ENCODE measurements at places on chromosomes 6 and 20.

- no peak for DNase-seq
Observed at GRCh38 chr6:165422192-165422591, 112.8 kb upstream of the C6orf118 start.

DNA sequence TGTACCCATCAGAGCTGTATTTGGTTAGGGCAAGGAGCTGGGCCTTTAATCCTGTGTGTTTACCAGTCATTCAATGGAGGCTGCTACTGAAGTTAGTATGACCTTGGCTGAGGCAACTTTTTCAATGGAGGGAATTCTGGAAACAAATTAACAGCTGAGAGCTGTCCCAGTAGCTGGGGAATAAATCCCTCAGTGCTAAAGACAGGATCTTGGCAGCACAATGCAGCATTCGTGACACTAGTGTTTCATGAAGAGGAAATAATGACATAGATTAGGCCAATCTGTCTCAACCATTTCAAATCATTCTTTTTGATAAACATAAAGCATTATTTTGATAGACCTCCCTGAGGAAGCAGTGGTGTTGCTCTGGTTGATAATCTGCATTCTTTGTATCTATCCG lies 42.9 kb downstream of the GRM1 start:
- no peak for DNase-seq

DNA sequence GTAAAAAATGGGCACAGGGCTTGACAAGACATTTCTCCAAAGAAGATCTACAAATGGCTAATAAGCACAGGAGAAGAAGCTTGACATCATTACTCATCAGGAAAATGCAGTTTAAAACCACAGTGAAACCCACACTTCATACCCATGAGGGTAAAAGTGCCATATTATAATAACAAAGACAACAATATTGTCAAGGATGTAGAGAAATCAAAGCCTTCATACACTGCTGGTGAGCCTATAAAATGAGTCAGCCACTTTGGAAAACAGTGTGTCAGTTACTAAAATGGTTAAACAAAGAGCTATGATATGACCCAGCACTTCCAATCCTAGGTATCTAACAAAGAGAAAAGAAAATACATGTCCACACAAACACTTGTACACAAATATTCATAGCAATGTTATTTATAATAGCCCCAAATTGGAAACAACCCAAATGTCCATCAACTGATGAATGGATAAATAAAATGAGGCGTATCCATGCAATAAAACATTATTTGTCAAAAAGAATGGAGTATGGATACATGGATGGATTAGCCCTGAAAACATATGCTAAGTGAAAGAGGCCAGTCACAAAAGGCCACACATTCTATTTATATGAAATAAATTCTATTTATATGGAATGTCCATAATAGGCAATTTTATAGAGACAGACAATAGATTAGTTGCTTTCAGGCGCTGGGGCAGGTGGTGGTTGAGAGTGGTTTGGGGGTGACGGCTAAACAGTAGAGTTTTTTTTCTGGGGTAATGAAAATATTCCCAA lies 11.5 kb upstream of the IL20RA start:
- DNase-seq = peak; percentile 45

GRCh38 chr6:31190488-31190887 lies 20.0 kb upstream of the POU5F1 start:
- DNase-seq = no peak

GRCh38 chr20:3846740-3847428 lies at the start of gene MAVS:
TSS of gene MAVS (plus strand) at chr20:3846834. CDS start at chr20:3854625, 7,791 bp downstream.
- peak; percentile 61 for DNase-seq

DNA sequence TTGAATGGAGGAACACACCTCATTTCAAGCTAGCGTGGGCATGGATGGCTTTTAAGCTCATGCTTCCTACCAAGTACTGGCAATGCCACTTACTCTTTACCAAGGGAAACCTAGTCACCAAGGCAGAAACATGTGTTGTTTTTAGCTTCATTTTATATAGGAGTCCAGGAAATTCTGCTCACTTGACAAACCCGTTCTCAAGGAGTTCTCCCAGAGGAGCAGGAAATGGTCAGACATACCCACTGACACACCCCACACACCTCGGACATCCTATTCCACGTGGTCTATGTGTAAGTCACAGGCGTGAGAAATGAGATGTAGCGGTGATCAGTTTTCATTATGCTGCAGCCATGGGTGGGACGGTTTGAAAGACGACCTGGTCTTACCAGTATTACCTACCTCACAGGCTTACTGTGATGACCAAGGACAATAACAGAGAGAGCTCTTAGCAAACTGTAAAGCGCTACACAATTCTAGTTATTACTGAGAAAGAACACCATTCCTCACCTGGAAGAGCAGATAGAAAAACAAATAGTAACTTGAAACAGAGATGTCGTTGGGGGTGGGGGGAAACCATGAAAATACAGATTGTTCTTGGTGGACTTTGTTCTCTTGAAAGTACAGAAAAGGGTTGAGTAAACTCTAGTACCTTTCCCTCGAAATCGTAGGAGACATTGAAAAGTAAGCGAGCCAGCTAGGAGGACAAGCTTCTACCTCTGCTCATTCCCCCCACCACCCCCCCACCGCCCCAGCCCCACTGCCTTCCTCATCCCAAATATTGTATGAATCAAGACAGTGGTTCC lies 1.7 kb downstream of the CNKSR3 start:
- no peak for DNase-seq

DNA sequence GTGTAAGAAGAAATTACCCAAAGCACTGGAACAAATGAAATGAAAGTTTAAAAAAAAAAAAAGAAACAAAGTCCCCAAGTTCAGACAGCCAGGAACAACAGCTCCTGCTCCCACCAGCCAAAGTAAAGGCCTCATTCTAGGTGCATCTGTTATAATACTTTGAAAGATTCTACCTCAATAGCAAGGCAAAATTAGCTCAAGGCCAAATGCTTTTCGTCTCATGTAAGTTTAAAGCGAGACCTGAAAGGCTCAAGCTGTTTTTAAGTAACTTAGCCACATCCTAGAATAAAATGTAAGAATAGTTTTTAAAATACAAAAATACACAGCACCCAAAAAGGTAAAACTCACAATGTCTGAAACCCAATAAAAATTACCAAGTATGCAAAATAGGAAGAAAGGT lies 64.7 kb downstream of the TASP1 start:
- DNase-seq = no peak

DNA sequence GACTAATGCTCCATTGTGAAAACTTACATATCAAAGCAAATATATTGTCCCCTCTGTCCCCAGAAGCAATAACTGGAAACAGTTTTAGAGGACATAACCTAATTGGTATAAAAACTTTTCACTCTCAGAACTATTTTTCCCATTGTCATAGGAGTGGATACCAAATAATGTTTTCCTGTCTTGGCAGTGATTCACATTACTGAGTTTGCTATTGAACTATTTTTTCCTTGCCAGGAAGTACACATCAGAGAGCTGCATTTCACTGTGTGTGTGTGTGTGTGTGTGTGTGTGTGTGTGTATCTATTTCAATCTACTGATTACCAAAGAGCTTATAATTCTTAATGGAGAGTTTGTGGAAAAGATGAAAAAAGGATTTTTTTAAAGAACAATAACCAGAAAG lies 45.4 kb downstream of the AKAP12 start:
- DNase-seq = no peak

- DNase-seq = no peak
Observed at GRCh38 chr6:168118935-168119334, 39.9 kb upstream of the FRMD1 start.

DNA sequence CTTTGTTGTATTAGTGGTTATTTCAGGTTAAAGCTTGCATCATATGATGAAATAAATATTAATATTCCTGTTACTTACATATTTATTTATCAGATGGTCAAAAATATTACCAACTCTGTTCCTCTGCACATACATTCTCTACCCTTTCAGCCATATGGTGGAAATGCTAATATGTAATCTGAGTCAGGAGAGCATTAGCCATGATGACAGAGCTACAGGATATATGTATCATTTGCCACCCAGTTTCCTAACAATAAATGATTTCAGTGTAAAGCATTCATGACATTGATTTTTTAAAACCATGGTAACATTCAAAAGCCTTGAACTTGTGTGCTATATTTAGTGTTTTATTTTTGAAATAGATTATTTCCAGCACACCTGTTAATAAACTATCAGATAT lies 16.6 kb downstream of the POPDC3 start:
- no peak for DNase-seq

GRCh38 chr6:37131960-37132253 lies 38.0 kb upstream of the PIM1 start:
- DNase-seq = no peak

- DNase-seq = no peak
Observed at GRCh38 chr20:37354210-37355195, 8.6 kb downstream of the SRC start.

- DNase-seq = no peak
Observed at GRCh38 chr6:43823390-43823789, 53.4 kb downstream of the VEGFA start.

DNA sequence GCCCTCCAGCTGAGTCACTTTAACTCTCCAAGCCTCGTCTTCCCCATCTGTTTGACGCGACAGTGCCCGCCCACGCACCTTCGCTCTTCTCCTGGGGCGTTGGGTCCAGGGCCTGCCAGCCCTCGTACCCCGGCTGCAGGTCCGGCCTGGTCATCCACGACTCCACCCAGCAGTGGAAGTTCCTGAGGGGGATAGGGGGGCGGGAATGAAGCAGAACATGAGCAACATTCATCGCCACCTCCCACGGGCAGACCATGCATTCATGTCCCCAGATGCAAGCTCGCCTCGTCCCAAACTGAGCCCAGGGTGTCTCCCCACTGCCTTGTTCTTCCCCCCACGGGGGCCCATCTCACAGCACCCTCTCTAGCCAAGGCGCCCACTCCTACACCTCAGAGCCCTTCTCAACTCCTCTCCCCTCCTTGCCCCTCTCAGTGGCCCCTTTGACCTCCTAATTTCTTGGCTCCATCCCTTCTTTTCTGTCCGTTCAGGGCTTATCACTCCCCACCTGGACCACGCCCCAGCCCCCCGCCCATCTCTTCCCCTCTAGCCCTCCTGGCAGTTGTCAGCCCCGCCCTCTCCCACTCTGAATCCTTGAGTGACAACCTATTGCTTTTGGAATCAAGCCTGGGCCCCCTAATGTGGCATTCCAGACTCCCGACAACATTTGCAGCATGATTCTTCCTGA lies 23.7 kb downstream of the TGM2 start:
- no peak for DNase-seq

DNA sequence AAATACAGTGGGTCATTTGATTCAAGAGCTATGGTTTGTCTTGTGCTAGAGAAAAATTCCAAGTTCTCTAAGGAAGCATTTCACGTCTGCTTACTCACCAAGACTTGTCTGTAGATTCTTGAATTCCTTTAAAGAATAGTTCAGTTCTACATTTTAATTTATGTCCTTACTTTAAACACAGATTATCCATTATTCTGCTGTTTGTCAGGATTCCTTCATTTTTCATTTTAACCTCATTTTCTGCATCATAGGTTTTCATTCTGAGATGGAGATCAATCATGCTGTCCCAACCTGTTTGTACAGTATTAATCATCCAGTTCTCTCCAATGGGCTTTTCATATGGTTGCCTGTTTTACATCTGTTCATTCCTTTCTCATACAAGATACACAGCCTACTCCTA lies 24.5 kb upstream of the POPDC3 start:
- DNase-seq = no peak

GRCh38 chr6:44855562-44856411 lies 468.3 kb downstream of the CDC5L start:
- no peak for DNase-seq

- DNase-seq = no peak
Observed at GRCh38 chr6:50992704-50993625, 174.3 kb downstream of the TFAP2B start.

- DNase-seq = no peak
Observed at GRCh38 chr20:44102582-44102981, 84.4 kb downstream of the JPH2 start.

GRCh38 chr20:25284131-25284601 lies 36.3 kb downstream of the PYGB start:
- no peak for DNase-seq

GRCh38 chr6:52233975-52234823 lies 10.1 kb downstream of the IL17F start:
- DNase-seq = peak; percentile 91

DNA sequence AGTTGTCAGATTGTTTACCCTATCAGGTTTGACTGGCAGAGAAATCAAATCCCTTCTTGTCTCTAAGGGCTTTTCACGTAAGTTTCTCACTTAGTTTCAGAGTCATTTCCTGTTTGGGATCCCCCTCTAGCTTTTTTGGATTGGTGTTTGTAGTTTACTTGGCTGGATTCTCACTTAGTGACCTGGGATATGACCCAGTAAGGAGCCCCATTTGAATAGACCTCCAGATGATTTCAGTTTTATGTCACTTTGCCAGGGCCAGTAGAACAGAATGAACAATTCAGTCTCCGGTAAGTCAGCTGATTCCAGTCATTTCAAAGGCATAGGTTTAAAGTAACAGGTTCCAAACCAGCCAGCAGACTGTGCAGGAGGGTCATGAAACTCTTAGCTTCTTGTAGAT lies 8.2 kb downstream of the FAM135A start:
- DNase-seq = no peak

DNA sequence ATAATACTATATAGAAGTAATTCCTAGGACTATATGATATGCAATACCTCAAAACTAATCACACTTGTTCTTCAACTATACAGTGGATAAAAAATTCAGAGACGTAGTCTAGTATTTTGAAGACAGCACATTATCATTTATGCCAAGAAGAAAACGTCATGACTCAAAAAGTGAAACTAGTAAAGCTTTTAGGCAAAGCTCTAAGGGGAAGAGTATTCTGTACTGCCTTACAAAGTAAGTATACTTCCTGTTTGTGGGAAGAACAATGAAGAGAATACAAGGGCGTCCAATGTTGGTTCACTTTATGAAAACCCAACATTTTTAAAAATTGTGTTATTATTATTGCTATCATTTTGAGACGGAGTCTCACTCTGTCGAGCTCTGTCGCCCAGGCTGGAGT lies 27.9 kb downstream of the LOC128125822 start:
- DNase-seq = no peak

GRCh38 chr20:57425150-57426013 lies 34.2 kb downstream of the RBM38 start:
- DNase-seq = no peak

GRCh38 chr6:147384737-147385710 lies 123.5 kb upstream of the SAMD5 start:
- DNase-seq = no peak

GRCh38 chr6:15404685-15404980 lies 158.8 kb downstream of the JARID2 start:
- DNase-seq = no peak
